ENCODE measurements at places on chromosomes 2 and 18.

- DNase-seq: no peak
Measured at GRCh38 chr2:28901841-28902240, 7.4 kb downstream of the WDR43 start.

- DNase-seq: no peak
Measured at GRCh38 chr2:241315879-241316631, at the start of gene SEPTIN2. TSS of gene SEPTIN2 (plus strand) at chr2:241315925. CDS start at chr2:241324233, 8,308 bp downstream.

- DNase-seq: no peak
Measured at GRCh38 chr2:31212659-31213600, 4.4 kb downstream of the CAPN14 start.

DNA sequence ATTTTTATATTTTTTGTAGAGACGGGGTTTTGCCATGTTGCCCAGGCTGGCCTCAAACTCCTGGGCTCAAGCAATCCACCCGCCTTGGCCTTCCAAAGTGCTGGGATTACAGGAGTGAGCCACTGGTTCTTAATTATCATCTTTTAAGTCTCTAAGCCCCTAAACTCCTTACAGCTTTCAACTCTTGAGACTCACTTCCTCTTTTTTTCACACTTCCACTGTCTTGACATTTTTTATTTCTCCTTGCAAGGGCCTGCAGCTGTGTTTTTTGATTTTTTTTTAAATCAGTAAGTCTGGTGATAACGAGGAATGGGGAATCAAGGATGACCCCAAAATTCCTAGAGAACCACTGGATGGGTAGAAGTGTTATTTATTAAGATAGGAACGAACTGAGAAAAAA is 8.6 kb upstream of the ABCB11 start:
- no peak for DNase-seq

DNA sequence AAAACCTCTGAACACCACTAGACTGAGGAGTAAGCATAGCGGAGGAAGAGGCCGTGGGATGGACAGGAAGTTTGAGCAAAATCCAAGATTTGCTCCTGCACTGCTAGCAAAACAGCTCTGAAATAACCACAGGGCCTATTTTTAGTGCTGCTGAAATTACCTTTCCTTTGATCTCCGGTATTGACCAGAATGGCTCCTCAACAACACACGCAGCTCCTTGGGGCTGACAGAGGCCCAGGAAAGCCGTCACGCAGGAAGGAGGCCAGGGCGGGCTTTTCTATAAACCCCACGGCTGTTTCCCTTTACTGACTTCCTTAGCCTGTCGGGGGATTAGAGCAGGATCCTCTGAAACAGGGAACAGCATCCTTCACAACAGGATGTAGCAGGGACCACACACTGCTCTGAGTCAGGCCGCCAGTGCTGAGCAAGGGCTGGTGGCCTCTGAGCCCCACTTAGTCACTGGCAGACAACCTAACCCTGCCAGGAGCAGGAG is 80.8 kb upstream of the LCLAT1 start:
- no peak for DNase-seq

DNA sequence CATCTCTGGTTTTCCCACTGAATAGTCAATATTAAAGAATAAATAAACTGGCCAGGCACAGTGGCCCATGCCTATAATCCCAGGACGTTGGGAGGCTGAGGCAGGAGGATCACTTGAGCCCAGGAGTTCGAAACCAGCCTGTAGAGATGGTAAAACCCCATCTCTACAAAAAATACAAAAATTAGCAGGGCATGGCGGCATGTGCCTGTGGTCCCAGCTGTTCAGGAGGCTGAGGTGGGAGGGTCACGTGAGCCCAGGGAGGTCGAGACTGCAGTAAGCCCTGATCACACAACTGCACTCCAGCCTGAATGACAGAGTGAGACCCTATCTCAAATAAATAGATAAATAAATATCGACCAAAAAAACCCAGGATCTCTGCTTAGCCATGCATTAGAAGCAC is 50.2 kb upstream of the BIN1 start:
- DNase-seq: no peak

DNA sequence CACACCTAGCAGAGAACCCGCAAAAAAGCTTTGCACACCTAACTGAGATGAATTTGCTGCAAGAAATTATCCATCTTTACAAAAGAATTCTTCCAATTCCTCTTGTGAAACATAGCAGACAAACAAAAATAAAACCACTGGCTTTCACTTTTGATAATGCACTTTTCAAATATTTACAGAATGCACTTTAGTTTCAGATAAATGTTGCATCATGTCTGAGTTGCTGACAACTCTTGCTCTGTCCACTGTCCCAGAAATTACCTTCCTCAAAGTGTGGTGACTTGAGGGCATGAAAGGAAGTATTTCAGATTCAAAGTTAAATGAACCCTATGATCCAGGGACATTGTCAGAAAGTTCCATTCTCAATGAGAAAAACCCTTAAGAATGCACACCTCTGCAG is 256.2 kb upstream of the PARD3B start:
- no peak for DNase-seq

DNA sequence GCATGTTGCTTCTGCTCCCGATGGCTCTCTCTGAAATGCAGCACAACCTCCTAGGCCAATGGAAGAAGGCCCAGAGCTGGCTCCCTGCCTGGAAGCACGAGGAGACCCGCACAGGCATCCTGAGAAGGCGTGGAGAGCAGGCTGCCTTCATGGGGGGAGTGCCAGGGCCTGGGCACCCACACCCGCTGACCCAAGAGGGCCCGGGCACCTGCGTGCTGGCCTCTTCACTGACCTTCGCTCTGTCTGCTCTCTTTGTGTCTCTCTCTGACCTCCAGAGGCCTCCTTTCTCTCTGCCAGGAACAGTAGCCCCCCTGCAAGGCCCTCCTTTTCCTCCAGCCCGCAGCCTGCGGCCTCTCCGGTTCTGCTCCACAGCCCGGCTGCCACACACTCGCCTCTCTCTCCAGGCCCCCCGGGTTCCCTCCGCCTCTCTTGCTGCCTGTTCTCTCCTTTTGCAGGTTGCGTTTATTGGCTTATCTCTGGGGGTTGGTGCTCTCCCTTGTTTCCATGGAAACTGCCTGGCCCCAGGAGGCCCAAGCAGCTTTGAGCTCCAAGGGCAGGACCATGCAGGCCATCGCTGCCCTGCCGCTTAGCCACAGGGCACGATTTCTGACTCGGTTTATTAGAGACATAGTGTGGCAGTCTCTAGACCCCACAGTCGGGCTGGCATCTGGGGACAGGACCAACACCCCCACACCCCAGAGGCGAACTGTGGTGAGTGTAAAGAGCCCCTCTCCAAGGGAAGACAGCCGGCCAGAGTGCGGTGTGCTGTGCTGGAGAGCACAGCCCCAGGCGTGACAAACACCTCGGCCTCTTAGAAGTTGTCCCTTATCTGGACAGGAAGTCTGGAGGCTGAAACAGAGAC is 1.7 kb downstream of the MZT2B start:
- no peak for DNase-seq

DNA sequence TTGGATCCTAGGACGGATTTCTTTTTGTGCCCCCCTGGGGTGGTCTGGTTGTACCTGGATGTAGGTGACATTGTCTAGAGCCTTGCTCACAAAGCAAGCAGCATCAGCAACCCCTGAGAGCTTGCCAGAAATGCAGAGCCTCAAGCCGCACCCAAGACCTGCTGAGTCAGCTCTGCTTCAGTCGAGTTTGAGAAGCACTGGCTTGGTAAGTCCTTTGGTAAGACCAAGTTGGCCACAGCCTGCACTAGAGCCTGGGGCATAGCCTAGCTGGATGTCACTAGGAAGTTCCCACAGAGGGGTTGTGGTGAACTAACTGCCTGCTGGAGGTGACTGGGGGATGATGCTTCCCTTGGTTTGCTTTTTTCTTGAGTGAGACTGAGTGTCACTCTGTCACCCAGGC is 6.2 kb downstream of the ABCG5 start:
- DNase-seq: no peak

- DNase-seq: no peak
Measured at GRCh38 chr18:21057112-21057511, 54.5 kb downstream of the ROCK1 start.

- DNase-seq: no peak
Measured at GRCh38 chr2:203790134-203790852, 77.3 kb upstream of the CTLA4 start.
